NCI-H510A treated with DMSO at 0.1 percent for 48 hours (cell line): ENCODE measurements at places on chromosomes 6 and 20.

DNA sequence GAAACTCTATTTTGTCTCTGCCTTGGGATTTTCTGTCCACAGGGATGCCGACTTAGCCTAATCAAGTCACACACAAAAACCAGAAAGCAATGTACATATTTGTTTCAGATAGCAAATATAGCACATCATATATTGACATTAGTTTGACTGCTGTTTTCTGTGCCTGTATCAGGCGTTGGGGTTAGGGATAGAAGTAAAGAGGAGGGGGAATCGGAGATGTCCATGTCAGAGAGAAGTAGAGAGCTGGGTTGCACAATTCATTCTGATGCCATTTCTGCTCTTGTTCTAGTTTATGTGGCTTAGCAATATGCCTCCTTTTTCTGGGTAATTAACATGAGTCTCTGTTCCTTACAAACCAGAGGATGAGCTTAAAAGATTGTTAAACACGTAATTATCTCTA is 14.7 kb upstream of the IPCEF1 start:
- no peak for DNase-seq

DNA sequence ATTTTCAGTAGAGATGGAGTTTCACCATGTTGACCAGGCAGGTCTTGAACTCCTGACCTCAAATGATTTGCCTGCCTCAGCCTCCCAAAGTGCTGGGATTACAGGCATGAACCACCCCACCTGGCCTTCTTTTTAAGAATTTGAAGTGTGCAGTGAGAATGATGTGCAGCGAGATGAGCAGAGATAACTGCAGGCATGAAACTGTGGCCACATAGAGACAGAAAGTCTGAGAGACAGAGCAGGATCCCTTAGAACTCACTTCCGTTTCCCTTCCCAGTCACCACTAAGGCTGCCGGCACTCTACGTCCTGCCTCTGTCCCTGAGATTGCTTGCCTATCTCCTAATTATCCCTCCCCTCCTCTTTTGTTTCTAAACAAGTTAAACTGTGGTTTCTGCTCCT is 27.2 kb downstream of the IL22RA2 start:
- no peak for DNase-seq

DNA sequence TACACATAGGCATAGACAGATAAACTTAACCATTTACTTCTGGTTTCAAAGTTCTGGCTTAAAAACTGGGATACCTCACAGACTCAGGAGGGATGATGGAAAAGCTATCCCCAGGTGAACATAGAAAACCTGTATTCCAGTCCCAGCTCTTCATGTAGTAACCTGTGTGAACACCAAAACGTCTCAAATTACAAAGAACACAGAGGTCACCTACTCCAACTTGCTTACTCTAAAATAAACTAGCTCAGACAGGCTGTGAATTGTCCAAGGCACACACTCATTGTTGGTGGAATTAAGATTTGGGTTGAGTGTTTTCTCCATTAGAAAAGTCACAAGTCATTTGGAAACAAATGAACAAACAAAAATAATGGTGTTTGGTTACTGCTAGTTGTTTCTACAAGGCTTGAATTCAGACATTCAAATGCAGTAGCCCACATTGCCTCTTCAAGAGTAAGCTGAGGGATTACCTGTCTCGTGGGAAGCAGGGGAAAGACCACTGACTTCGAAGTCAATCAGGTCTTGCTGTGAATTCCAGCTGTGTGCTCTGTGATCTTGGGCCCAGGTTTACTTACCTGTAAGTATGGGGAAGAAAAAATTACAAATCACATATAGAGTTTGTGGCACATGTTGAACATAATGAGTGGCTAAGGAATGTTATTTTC is 48.2 kb upstream of the LRRC1 start:
- DNase-seq, result peak; percentile 100

DNA sequence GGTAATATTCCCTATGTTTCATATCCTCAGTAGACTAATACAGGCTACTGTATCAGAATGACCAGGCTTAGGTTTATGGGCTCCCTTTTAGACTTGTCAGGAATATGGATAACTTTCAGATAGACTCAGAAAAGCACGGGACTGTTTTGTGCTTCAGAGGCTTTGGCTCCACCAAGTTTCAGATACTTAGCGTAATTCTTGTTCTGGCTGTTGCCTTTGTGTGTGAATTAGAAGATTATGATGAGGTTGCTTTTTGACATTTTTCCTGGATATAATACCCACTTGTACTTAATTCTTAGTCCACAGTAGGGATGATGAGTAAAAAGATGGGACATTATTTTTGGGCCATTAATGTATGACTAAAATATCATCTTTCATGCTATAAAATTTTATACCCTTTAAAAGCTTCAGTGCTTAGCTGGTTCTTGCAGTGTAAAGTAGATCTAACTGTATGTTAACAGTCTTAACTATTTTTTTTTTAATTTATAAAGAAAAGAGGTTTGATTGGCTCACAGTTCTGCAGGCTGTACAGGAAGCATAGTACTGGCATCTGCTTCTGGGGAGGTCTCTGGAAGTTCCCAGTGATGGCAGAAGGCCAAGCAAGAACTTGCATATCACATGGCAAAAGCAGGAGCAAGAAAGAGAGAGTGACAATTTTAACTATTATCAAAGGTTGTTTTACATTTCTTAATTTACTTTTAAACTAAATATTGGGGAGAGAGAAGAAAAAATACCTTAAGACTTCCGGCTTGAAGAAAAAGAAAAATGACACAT is 120.7 kb downstream of the ZFAND3 start:
- DNase-seq, result no peak

- no peak for DNase-seq
These were observed 30.2 kb upstream of the FOXP4 start for GRCh38 chr6:41515995-41516394.

GRCh38 chr6:155223646-155224451 is 40.0 kb upstream of the CLDN20 start:
- DNase-seq, result no peak

DNA sequence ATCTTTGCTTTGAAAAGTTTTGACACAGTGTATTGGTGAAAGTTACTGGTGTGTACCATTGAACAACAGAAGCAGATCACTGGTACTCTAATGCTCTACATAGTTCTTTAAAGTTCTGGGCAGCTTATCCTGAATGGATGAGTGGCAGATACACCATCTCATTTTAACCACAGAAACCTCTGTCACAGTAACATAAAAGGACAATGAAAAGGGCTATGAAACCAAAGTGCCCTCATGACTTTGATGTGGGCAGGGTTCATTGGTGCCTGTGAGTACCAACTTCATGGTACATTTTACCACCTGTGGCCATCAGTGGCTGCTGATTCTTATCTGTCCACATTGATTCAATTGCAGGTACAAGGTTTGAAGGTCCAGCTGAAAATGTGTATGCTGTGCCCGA is 285.7 kb upstream of the PREP start:
- no peak for DNase-seq

GRCh38 chr6:72966628-72967280 is 258.5 kb downstream of the KHDC1L start:
- DNase-seq, result no peak

DNA sequence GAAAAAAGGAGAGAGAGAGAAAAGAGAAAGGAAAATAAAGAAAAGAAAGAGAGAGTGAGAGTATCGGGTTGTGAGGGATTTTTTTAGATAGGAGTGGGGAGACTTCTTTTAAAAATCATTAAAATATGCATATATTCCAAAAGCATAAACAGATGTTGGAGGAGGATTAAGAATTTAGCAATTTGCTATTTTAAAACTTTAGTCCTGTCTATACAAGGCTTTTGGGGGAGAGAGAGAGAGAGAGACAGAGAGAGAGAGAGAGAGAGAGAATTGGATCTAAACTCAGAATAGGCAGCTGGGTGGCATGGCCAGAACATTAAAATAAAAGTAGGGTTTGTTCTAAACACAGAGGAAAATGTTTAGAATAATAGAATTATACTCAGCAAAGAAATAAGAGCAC is 72.1 kb downstream of the SOD2 start:
- no peak for DNase-seq

- DNase-seq, result no peak
These were observed 44.1 kb upstream of the AKIRIN2 start for GRCh38 chr6:87745966-87746721.
